ENCODE measurements at places on chromosomes 5 and 9.

DNA sequence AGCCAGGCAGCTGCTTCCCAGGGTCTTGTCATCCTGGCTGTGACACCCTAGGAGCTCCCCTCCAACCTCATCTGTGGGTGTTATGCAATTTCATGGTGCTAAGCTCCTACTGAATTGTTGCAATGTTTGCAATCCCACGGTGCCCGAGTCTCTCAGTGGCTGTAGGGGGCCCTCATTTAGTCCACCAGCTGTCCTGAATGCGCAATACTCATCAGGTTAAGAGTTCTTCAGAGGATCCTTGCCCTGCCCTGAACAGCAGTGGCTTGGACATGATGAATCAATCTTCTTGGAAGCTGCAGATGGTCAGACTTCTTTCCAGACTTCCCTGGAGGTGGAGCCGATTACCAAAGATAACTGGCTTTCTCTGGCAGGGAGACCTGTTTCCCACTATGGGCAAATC is 584.1 kb downstream of the CCDC171 start:
- no peak for DNase-seq

DNA sequence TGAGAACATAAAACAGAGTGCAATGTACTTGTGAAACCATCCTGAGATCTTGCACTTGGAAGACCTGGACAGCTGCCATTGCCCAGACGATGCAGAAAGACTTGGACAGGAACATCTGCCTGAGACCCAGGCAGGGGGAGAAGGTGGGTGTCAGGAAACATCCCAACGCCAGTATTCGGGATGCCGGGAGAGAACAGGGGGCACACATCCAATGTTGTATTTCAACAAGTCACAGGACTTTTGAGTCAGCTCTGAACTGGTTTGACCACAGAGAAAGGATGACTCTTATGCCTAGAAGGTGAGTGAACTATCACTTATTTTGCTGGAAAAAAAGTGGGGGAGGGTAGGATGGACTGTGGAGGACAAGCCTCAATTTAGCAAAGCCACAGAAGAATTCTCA is 124.6 kb downstream of the ROR2 start:
- no peak for DNase-seq

GRCh38 chr9:114314256-114314867 is 8.5 kb upstream of the ORM1 start:
- peak; percentile 3 for DNase-seq

- DNase-seq: no peak
Observed at GRCh38 chr5:45385321-45386058, 310.7 kb downstream of the HCN1 start.

DNA sequence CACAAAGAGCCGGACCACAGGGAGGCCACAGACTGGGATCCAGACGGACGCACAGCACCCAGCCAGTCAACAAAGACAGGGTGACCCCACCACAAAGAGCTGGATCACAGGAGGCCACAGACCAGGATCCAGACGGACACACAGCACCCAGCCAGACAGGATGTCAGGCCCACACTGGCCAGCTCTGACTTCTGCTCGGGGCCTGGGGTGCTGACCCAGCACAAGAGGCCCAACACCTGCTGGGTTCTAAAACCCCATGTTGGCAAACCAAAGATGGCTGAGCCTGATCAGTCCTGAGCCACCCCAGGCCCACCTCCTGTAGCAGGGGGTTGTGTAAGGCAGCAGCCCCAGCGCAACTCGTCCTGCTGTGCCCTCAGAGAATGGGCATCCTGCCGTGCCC is 5.2 kb upstream of the DPH7 start:
- no peak for DNase-seq

GRCh38 chr9:90333226-90333625 is 309.4 kb downstream of the DIRAS2 start:
- no peak for DNase-seq

DNA sequence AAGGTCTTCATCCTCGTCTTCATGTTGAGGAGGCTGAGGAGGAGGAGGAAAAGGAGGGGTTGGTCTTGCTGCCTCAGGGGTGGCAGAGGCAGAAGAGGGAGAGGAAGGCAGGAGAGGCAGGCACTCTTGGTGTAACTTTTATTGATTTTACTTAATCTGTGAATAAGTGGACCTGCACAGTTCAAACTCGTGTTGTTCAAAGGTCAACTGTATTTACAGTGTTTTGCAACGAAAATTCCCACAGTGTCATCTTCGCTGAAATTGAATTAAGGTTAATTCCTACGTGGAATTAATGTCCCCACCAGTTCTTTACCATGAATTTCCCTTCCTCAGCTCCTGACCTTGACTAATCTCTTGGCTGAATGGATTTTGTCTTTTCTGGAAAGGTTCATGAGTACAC is 21.2 kb upstream of the ENHO start:
- no peak for DNase-seq

- peak; percentile 42 for DNase-seq
Observed at GRCh38 chr5:132065351-132065937, 5.0 kb downstream of the IL3 start.

DNA sequence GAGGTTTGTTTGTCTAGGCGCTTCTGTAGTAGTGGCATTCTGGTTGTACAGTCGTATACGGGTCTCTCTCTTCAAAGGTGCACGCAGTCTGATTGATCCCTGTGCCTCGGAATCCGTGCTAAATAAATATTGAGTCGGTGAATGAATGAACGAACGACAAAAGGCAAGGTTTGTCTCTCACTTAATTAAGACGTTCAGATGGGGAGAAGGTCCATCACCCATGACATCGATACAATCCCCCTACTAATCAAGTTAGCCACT is 500 bp upstream of the CREBRF start:
- DNase-seq: no peak

Measured in CD4-positive, alpha-beta T cell treated with Interleukin-4 for 1 hour (primary cell).